Panc1 (cell line): ENCODE measurements at places on chromosomes 1 and 21.
A peak's percentile ranks its signal among the peaks of the same experiment; 100 is the strongest.

GRCh38 chr1:241612533-241613477, 27.4 kb downstream of the CHML start:
- DNase-seq, result no peak

- DNase-seq, result no peak
Measured at GRCh38 chr1:34885405-34886247, 26.1 kb upstream of the SMIM12 start.

GRCh38 chr1:219350172-219350931, 176.7 kb downstream of the LYPLAL1 start:
- no peak for DNase-seq

- no peak for DNase-seq
Measured at GRCh38 chr1:54894271-54894670, 7.3 kb upstream of the DHCR24 start.

- DNase-seq, result no peak
Measured at GRCh38 chr1:91897016-91897415, 11.1 kb upstream of the TGFBR3 start.

DNA sequence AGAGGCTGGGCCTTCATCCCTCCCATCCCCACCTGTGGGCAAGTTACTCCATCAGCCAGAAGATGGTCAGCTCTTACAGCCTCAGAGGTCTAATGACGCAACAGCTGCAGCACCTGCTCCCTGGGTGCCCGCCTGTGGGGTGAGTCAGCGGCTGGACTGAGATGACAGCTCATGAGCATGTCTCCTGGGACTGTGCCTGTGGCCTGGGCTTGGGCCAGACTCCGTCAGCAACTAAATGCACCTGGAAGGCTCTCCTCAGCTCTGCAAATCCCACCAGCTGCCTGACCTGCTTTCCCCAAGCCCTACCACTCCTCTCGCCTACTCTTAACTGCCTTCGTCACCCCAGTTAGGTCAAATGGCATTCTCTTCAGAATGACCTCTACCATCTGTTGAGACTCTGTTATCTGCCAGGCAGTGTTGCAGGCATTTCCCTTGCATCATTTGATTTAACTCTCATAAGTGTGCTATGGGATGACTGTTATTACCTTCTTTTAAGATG, 47.7 kb downstream of the ETS2 start:
- peak; percentile 55 for DNase-seq

GRCh38 chr1:59214248-59215208, 82.4 kb upstream of the FGGY start:
- DNase-seq, result no peak

GRCh38 chr1:17258116-17258757, 9.3 kb downstream of the PADI3 start:
- no peak for DNase-seq

DNA sequence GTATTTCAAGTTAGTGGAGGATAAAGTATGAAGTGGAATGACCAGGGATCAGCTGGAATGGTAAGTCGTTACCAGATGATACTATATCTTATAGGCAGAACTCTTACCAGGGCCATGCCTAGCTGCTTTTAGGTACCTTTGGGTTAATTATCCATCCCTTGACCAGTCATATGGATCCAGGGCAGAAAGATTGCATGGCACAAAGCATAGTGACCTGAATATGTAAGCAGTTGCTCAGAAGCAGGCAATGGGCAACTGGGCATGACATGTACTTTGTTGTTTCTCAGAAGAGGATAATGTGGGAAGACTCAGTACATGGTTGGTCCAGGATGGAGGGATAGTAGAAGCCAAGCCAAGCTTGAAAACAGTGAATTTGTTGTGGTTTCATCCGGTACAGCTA, 87.2 kb downstream of the CLEC20A start:
- DNase-seq, result no peak

DNA sequence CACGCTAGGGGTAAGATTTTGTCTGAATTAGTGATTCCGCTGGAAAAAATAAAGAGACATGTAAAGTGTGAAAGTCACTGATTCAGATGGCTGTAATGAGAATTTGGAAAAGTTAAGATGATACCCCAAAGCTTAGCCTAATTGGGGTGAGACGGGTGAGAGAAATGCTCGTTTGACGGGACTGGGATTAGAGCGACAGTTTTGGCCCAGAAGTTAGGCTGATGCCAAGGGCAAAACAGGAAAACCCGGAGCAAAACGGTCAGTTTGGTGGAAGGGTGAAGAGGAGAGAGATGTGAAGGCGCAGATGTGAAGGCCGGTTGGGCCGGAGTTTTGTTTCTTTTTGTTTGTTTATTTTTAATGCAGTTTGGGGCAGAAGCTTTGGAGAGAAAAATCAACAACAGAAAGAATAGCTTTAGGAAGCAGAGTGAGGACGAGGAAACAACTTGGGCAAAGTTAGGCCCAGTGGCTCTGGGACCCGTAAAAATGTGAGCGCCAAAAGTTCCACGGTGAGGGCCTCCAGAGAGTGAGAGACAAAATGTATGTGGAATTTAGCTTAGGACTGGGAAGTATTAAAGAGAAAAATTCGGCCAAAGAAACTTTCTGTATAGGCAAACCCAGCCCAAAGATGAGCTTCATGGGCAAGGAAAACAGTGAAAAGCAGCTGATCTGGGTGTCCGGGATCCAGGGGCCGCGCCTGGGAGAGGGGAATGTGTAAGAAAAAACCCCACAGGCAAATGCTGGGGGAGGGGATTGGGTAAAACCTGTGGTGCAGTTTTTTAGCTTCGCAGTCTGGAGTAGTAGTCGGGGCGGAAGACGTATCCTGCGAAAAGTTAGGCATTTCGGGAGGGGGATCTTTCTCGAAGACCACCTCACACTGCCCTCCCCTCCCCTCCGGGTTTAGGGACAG, 1.2 kb downstream of the DMRTA2 start:
- DNase-seq, result no peak

DNA sequence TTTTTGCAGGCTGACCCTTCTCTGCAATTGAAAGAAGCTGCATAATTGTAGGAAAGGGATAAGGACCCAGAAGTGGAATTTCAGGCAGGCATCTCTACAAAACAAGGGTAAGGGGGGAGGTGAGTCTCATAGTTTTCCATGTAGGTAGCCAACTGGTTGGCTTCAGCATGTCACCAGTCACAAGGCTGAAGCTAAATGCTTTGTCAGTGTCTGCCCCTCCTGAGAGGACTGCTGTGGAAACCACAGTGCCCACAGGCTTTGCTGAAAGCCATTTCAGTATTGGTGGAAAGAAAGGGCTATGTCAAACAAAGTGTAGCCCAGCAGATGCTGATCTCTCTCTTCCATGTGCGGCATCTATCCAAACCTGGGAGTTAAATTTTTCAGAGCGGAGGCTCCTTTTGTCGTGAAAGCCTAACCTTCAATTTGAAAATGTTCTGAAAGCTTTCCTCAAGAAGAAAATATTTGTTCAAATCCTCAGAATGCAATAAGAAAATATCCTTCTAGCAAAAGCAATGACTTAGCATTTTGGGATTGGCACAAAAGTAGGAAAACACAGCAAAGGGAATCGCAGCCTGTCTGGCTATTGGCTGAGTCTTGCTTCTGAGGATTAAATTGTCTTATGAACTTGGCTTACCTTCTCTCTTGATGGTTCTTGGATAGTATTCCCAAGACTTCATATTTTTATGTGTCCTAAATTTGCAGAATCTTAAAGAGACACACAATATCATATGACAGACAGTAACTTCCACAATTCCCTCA, 591.7 kb downstream of the PLPP3 start:
- no peak for DNase-seq

DNA sequence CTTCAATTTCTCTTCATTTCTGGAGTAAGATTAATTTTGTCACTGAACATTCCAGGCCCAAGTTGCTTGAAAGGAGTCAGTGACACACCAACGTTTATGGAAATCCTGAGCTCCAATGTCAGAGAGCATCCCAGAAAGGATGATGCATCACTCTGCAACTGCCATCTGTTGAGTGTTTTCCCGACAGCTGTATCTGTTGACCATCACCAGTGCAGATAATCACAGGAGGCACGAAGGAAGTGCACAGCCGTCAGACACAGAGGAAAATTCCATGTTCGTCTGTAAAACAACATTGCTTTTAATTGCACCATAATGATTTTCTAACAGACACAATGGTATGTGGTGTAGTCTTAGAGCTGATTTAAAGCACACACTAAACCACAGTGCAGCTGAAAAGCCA, 376.7 kb upstream of the ADGRL2 start:
- DNase-seq, result no peak

DNA sequence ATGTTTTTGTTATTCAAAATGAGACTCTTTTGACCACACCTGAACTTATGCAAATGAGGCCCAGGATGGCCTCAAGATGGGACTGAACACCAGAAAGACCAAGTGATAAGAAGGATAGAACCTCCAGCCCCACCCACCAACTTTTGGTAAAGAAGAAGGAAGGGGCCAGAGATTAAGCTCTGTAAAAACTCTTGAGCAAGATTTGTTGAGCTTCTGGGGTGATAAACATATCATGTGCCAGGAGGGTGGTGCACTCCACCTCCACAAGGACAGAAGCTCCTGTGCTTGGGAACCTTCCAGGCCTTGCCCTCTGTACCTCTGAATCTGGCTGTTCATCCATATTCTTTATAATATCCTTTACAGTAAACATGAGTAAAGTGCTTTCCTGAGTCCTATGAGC, 5.3 kb downstream of the RSPH1 start:
- DNase-seq, result no peak

DNA sequence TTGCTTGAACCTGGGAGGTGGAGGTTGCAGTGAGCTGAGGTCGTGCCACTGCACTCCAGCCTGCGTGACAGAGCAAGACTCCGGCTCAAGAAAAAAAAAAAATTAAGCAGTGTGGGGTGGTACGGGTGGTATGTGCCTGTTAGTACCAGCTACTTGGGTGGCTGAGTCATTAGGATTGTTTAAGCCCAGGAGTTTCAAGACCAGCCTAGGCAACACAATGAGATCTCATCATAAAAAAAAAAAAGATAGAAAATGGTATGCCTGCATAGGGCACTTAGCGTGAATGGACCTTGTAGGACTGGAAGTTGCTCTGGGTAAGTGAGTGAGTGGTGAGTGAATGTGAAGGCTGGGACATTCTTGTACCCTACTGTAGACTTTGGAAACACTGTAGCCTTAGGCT, 37.0 kb downstream of the TBCE start:
- DNase-seq, result no peak

- DNase-seq, result no peak
Measured at GRCh38 chr21:38352536-38353219, 95.9 kb downstream of the KCNJ15 start.

DNA sequence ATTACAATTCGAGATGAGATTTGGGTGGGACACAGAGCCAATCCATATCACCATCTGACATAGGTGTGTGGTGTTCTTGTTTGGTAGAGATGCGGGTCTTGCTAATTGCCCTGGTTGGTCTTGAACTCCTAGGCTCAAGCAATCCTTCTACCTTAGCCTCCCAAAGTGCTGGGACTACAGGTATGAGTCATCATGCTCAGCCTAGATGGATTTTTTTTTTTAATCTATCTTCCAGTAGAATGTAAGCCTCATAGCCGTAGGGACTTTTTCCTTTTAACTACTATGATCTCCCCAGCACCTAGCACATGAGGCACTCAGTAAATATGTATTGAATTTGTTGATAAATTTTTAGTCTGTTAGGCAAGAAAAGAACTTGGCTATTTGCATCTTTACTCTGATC, 94.6 kb upstream of the TENT5C start:
- no peak for DNase-seq

DNA sequence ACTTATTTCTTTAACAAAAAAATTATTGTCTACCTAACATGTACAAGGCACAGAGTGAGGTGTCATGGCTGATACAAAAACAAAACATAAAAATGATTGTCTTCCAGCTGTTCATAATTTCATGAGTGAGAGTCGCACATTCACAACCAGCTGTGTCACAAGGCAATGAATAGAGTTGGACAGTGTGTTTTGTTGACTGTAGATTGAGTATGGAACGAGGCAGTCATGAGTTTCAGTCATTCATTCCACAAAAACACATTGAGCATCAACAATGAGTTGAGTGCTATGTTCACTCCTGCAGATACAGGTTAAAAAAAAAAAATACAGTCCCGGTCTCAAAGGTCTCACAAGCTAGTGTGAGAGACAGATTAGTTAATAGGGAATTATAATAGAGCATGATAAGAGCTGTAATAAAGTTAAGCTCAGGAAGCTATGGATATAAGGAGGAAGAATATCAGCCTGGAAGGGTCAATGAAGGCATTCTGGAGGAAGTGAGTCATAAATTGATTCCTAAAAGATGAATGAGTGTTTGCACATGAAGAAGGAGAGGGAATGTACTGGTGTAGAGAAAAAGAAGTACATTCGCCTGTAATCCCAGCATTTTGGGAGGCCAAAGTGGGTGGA, 47.8 kb upstream of the ARHGAP29 start:
- no peak for DNase-seq

DNA sequence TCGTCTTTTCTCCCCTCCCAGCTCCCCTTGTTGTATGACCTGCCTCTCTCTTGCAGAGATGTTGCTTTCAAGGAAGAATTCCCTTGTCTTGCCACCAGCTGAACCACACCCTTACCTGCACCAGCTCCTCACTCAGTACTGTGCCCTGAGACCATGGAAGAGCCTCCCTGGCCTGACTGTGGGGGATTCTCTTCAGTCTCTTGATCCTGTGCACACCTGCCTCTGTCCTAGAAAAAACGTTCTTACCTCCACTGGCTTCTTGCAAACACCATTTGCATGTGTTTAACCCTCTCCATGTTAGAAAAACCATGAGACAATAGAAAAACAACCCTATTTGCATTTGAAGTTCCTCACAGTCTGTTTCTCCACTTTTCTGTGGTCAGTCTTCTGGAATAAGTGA, 43.3 kb upstream of the FCRL4 start:
- DNase-seq, result no peak

GRCh38 chr1:110490791-110491451, 28.1 kb downstream of the KCNA10 start:
- DNase-seq, result no peak

DNA sequence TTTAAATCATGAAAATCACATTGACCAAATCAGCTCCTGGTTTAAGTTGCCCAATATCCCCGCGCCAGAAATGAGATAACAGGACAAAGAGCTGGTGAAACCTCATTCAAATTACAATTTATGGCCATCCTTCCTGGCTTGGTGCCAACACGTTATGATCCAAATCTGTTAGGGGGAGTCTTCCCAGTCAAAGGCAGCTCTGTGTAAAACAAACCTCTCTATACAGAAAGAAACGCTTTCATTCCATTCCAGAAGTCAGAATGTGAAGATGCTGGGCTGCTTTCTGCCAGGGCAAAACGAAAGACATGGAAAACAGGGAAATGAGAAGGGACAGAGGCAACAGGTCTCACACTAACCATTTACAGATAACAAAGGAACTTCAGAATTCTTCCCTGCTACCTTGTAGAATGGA, 53.5 kb upstream of the TIAM1 start:
- no peak for DNase-seq

- no peak for DNase-seq
Measured at GRCh38 chr1:1630191-1630964, 1.6 kb upstream of the MMP23B start.

DNA sequence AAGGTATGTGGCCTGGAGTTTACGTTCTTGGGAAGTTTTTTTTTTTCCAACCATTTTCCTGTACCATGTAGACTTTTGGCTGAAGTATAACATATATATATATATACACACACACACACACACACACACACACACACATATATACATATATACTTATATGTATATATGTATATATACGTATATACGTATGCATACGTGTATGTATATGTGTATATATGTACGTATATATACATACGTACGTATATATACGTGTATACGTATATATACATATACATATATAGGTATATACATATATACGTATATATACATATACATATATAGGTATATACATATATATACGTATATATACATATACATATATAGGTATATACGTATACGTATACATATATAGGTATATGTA, 18.9 kb downstream of the CR1 start:
- DNase-seq, result no peak
